ENCODE measurements at places on chromosomes 11 and 22. TPM values are rescaled to one million over a fixed set of nuclear protein-coding genes. Genes with fewer than 3 reads are reported as not detected.

DNA sequence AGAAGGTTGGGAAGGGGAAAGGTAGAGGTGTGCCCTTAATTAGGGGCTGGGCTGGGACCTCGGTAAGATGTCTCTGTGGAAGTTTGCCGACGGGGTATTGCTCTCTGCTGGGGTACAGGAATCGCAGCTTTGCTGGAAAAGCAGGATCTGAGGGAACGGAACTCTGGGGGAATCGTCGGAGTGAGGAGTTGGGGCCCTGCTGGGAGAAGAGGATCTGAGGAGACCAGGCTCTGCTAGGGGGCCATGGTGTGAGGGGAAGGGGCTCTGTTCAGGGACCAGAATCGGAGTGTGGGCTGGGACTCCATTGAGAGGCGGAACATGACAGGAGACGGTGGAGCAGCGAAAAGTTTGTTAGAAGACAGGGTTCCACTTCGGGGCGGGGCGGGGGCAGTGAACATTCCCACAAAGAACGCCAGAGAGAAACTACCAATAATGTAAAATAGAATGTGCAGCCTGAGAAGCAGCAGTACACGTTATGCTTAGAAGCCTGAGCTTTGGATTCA lies 456 bp downstream of the AAMDC start:
- no peaks in the 10 kb centered on the region for H3K36me3 ChIP-seq
- no peak for DNase-seq
- H3K4me3 ChIP-seq: peak overlapping the region; percentile 97
- peaks cover 11% of the 10 kb centered on the region for H3K4me1 ChIP-seq
- no peaks in the 10 kb centered on the region for H3K27me3 ChIP-seq
- H3K27ac ChIP-seq: peak overlapping the region; percentile 65

DNA sequence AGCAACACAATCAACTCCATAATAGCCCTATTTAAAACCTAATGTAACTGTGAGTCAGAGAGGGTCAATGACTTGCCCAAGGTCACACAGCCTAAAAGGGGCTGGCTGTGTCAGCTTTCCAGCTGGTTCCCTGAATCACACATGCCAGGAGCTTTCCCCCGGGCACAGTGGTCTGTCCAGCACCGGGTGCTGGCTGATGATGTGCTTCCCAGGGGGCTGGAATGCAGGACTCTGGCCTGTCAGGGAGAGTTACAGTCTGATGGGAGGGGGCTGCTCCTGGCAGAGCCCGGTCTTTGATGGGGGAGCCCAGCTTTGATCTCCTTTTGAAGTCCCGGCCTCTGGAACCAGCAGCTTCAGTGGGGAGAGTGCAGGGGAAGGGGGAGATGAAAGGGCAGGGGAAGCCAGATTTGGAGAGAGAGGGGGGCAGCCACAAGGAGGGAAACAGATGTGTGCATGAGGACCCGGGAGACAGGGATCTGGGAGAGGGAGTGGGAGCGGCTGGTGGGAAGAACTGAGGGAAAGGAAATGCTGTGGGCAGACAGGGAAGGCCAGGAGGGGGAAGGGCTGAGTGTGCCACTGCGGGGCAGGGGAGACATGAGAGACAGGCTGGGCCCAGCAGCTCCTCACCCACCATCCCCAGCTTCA lies 102.7 kb downstream of the NECTIN1 start:
- no peaks in the 10 kb centered on the region for H3K4me1 ChIP-seq
- no peak for DNase-seq
- no peak overlapping the region for H3K27ac ChIP-seq
- H3K4me3 ChIP-seq: no peak overlapping the region
- H3K27me3 ChIP-seq: peaks cover 25% of the 10 kb centered on the region

The MMP12 gene
- polyA plus RNA-seq: 0.28 TPM

The ROM1 gene
- 1.9 TPM for polyA plus RNA-seq

The SUSD2 gene
- polyA plus RNA-seq: 0.03 TPM

The SUN2 gene
- polyA plus RNA-seq: 23.2 TPM

The FXYD2 gene
- not detected for polyA plus RNA-seq

The MS4A3 gene
- polyA plus RNA-seq: not detected

The EFCAB6 gene
- 0.31 TPM for polyA plus RNA-seq

GRCh38 chr22:49425356-49425755 lies 402.3 kb downstream of the BRD1 start:
- no peak for DNase-seq
- H3K4me3 ChIP-seq: no peak overlapping the region
- H3K27ac ChIP-seq: no peak overlapping the region
- H3K27me3 ChIP-seq: no peaks in the 10 kb centered on the region
- no peaks in the 10 kb centered on the region for H3K4me1 ChIP-seq

The HPX gene
- polyA plus RNA-seq: 0.35 TPM

DNA sequence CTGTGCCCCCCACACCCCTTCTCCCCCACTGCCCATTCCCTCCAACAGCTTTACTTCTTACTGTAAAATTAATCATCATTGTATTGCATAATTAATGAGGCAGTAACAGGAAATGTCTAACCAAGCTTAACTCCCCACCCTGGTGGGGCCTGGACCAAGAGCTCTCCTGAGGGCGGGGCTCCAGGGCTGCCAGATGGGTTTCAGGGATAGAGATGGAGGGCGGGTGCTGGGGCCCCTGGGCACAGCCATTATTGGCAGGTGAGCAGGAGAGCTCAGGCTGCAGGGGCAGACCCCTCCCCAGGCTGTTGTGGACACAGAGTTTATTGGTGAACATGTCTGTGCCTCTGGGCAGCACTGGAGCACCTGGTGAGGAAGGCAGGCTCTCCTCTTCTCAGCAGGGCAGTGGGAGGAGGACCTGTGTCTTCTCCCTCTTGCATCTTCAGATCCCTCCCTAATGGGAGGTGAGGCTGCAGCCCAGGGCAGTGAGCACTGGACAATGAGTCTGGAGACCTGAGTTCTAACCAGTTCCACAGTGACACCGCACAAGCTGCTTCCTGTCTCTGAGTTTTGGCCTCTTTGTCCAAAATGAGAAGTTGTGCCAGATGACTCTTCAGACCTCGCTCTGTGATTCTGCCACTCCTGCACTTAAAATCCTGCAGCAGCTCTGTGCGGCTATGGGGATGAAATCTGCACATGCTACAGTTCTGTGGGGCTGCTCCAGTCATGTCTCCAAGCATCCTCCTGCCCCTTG lies 233.3 kb downstream of the CEP164 start:
- H3K4me1 ChIP-seq: no peaks in the 10 kb centered on the region
- no peak overlapping the region for H3K27ac ChIP-seq
- DNase-seq: no peak
- peaks cover 15% of the 10 kb centered on the region for H3K27me3 ChIP-seq
- H3K4me3 ChIP-seq: no peak overlapping the region

- H3K4me1 ChIP-seq: no peaks in the 10 kb centered on the region
- DNase-seq: no peak
- no peaks in the 10 kb centered on the region for H3K36me3 ChIP-seq
- H3K4me3 ChIP-seq: no peak overlapping the region
Observed at GRCh38 chr11:114279792-114280546, 16.2 kb upstream of the NNMT start.

DNA sequence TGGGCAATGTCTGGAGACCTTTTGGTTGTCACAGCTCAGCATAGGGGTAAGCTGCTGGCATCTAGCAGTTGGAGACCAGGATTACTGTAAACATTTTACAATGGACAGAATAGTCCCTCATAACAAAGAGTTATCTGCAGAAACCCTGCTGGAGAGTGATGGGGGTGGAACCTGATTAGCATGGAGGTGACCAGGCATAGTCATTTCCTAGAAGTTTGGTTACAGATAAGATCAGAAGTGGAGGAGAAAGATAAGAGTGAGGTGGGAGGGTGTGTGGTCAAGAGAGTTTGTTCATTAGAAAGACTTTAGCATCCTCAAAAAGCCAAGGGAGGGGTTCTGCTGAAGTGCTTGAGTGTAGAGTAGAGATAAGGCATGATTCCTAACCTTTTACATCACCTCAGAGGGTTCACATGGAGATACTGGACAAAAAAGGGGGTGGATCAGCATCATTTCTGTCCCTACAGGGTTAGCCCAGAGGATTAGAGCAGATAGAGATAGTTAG lies 38.8 kb downstream of the PRDM11 start:
- H3K4me3 ChIP-seq: no peak overlapping the region
- no peaks in the 10 kb centered on the region for H3K27me3 ChIP-seq
- no peaks in the 10 kb centered on the region for H3K36me3 ChIP-seq
- DNase-seq: no peak
- no peak overlapping the region for H3K27ac ChIP-seq

The OR10AG1 gene
- not detected for polyA plus RNA-seq

The CYB5R2 gene
- 37.0 TPM for polyA plus RNA-seq

DNA sequence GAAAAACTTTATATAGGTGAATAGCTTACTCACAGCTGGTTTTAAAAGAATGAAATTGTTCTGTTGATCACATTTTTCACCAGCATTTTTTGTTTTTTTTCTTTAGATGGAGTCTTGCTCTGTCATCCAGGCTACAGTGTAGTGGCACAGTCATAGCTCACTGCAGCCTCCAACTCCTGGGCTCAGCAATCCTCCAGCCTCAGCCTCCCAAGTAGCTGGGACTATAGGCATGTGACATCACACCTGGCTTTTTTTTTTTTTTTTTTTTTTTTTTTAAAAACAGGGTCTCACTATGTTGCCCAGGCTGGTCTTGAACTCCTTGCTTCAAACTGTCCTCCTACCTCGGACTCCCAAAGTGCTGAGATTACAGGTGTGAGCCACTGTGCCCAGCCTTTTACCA lies 3.6 kb downstream of the PACS1 start:
- H3K27ac ChIP-seq: no peak overlapping the region
- H3K27me3 ChIP-seq: no peaks in the 10 kb centered on the region
- H3K4me3 ChIP-seq: no peak overlapping the region
- H3K36me3 ChIP-seq: peaks cover 25% of the 10 kb centered on the region
- DNase-seq: no peak
- peaks cover 32% of the 10 kb centered on the region for H3K4me1 ChIP-seq

- H3K27me3 ChIP-seq: no peaks in the 10 kb centered on the region
- no peaks in the 10 kb centered on the region for H3K4me1 ChIP-seq
- no peak overlapping the region for H3K27ac ChIP-seq
- no peaks in the 10 kb centered on the region for H3K36me3 ChIP-seq
Observed at GRCh38 chr22:17381192-17381913, 12.1 kb downstream of the CECR2 start.

The OR8D4 gene
- polyA plus RNA-seq: not detected

The PLEKHA7 gene
- polyA plus RNA-seq: 1.4 TPM

The ZMAT5 gene
- polyA plus RNA-seq: 11.1 TPM

GRCh38 chr22:45073064-45073463 lies 63.3 kb upstream of the PHF21B start:
- H3K27me3 ChIP-seq: peaks cover 14% of the 10 kb centered on the region
- no peak overlapping the region for H3K27ac ChIP-seq
- H3K4me1 ChIP-seq: peaks cover 24% of the 10 kb centered on the region

DNA sequence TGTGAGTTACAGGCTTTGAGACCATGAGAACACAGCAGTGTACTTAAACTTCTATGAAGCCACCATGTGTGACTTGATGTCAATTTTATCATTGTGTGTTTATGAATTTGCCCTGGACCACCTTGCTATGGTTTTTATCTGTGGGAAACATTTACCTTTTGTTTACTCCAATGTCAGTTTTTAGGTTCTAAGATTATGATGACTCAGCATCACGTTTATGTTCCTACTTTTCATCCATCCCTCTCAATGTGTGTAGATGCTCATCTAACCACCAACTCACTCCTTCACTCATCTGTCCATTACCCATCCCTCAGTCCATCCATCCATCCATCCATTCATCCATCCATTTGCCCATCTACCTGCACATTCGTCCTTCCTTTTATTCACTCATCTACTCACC lies 338.8 kb downstream of the MIAT start:
- no peak overlapping the region for H3K27ac ChIP-seq
- no peaks in the 10 kb centered on the region for H3K27me3 ChIP-seq
- H3K36me3 ChIP-seq: no peaks in the 10 kb centered on the region
- no peaks in the 10 kb centered on the region for H3K4me1 ChIP-seq

The OR4D11 gene
- polyA plus RNA-seq: not detected
